ENCODE measurements at places on chromosomes 13 and 19.

DNA sequence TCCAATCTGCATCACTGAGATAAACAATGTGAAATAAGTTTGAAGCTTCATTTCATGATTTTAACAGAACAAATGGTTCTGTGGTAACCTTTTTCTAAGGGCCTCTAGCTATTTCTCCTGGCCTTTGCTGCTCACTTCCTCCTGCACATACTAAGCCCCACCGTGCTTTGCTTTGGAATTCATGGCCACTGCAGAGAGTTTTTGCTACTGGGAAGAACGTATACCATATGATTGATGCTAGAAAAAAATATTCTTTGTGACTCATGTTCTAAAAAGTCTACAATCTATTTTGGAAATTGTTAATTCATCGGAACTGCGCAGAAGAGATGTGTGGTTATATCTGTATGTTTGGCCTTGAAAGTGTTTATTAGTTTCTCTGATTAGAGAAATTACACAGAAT lies 747.3 kb downstream of the PCDH9 start:
- DNase-seq, result no peak

DNA sequence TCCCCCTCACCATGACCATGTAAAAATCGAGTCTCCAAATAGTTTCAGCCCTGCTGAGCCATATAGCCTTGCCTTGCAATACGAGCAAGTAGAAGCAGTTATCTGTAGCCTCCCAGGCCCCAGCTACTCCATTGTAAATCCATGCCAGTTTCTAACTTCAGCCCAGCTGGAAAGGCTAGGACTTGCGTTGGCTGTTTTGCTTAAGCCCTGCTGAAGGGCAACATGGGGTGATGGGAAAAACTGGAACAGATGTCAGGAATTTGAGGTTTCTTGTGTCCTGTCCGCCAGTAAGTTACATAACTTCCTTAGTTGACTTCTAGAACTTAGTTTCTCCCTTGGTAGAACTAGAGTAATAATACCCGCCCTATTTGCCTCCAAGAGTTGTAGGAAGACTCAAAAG lies 216.0 kb upstream of the SERP2 start:
- no peak for DNase-seq

- DNase-seq, result no peak
Measured at GRCh38 chr13:37401721-37402120, 196.8 kb downstream of the POSTN start.

DNA sequence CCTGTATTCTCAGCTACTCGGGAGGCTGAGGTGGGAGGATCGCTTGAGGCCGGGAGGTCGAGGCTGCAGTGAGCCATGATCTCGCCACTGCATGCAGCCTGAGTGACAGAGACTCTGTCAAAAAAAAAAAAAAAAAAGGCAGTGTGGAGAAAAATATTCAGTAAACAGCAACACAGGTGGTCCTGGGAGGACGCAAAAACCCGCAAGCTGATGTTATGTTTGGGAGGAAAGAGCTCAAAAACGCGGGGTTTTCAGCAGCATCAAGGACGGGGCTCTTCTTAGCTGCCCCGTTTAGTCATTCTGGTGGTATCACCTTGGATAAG lies 599 bp upstream of the ZNF784 start:
- DNase-seq, result no peak

DNA sequence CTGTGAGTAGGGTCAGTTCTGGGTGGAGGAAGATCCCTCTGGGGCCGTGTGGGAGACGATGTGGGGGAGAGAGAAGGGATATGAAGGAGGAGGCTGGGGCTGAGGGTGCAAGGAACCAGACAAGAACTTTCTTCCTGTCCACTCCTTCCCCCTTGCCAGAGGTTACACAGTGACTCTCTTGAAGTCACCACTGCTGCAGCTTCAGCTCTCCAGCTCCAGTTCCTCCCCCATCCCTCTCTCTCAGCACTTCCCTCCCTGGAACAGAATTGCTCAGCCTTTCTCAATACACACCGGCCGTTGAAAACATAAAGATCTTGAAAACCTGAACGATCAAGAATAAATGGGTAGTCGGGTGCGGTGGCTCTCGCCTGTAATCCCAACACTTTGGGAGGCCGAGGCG lies 5.1 kb downstream of the ZSWIM9 start:
- DNase-seq, result no peak

- peak; percentile 66 for DNase-seq
Measured at GRCh38 chr19:15780610-15781418, 6.6 kb upstream of the OR10H5 start.

All from femur (tissue), 1 donor.